ENCODE measurements at places on chromosomes 4 and X.

DNA sequence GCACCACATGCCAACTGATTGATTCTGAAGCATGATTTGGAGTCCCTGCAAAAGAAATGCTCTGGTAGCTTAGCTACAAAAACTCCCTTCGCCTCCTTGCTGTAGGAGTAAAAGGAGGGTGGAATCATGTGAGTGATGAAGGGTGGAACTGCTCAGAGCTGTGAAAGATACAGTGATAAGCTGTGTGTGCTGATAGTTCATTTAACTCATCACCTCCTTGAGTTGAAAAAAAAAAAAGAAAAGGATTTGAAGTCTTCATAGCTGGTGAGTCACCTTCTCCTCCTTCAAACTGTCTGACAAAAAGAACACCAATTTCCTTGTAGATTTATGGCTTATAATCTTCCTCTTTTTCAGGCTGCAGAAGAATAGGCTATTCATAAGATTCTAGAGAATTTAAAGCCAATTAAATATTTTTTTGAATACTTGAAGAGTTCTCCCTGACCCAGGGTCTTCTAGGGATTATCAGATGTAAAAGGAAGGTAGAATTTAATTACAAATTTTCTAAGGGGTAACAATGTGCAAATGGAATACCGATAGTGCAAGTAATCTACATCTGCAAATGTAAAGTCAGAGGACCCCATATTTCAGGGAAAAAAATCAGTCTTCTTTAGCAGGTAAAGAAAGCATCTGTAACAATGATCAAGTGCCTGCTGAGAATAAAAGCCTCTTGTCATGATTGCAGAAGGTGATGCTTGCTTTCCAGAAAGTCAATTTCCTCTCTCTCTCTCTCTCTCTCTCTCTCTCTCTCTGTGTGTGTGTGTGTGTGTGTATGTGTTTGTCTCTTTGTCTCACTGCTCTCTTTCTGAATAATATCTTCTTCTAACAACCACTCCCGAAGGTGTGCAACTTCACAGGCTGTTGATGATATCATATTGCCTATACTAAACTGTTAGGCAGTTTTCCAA lies 208.8 kb upstream of the VEGFC start:
- DNase-seq, result no peak

DNA sequence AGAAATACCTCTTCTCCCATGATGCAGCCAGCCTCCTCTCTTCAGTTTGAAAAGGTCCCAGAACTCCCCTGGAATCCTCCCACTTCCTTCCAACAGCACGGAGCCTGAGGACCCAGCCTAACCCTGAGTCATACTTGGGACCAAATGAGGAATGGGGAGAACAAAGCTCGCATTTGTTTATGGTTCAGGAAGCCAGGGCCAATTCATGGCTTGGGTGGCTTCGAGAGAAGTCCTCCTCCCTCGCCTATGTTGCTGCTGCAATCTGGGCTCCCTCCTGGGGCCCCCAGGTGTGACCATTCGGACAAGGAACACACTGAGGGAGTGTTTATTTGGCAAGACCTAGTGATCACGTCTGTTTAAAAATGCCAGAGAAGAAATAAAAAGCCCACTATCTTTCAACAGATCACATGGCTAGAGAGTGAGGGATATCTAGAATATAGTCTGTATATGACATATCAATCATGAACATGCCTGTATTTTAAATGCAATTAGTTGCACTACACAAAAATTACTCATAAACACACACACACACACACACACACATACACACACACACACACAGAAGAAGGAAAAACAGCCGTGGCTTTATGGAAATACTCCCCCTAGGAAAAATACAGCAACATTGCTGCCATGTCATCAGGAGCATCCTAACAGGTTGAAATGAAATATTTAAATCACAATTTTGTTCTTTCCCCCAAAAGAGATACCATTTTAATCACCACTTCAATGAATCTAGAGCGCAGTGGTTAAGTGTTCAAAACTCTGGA lies 155.7 kb upstream of the MAP3K15 start:
- no peak for DNase-seq

GRCh38 chr4:175034007-175034406 lies 115.8 kb downstream of the ADAM29 start:
- no peak for DNase-seq

- no peak for DNase-seq
Measured at GRCh38 chrX:12309040-12309743, 170.9 kb downstream of the FRMPD4 start.

- no peak for DNase-seq
Measured at GRCh38 chr4:129223945-129224344, 128.0 kb downstream of the C4orf33 start.

GRCh38 chr4:6473264-6474052 lies 1.0 kb upstream of the PPP2R2C start:
- DNase-seq, result no peak

DNA sequence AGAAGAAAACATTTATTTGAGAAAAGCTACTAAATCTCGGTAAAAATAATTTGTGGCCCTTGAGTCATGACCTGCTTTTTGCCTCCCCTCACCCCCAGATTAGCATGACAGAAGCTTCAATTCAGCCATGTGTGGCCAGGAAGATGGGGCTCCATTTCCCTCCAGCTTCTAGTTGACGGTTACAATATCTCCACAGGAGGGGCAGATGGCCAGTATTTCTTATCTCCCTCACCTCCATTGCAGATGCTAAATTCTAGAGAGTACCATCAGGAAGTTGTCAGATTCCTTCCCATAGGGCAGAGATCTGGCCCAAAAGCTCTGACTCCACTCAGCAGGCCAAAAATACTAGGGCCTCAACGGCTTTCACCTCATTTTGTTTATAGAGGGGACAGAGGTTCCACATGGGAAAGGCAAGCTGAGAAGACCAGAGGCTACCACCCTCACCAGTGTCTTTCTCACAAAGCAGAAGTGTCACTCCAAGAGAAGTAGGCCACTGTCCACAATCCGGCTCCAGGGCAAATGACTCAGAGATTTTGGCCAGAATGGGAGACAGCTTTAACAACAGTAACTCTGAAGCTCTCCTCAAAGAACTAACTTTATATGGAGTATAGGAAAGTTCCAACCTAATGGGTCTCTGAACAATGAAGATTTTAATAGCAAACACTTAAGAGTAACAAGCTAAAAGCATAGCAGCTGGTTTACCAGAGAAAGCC lies 108.3 kb downstream of the TBC1D19 start:
- no peak for DNase-seq
